IPS-NIHi11 (cell line): ENCODE measurements at places on chromosomes 6 and 20.

GRCh38 chr6:73719046-73719445, 23.0 kb downstream of the CD109 start:
- DNase-seq = no peak

DNA sequence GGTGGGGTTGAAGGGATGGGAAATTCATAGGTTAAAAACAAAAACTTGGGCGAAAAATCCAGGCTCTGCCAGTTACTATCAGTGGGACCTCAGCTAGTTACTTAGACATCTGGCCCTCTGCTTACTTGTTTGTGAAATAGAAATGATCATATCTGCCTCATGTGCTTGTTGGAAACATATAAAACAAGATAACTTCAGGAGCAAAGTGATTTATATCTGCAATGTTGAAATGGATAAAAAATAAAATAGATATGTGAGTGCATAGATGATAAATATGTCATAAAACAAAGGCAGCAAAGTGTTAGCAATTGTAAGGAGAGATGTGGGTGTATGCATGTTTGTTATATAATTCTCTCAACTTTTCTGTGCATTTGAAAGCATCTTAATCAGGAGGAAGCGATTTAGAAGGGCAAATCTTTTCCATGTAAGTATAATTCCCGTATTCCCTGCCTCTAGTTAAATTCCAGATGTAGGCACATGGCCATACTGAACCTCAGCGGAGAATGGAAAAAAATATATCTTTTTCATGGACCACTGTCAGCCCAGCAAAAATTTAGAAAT, 579.0 kb upstream of the FLRT3 start:
- DNase-seq = no peak

GRCh38 chr6:54404791-54405190, 96.5 kb downstream of the TINAG start:
- DNase-seq = no peak

DNA sequence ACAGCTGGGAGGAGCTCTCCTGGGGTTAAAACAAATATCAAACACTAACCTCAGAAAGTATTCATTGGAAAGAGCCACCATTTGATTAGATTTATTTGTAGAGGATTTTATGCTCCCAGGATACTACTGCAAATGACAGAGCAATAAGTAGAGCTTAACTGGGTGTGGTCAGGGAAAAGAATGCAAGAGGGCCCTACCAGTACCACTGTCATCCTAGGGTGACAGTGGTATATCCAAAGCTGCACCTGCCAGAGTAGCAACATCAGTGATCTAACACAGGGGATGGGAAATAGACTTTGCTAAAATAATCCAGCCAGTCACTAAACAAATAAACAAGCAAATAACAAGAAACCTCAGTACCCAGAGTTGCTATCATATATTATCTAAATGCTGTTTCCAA, 29.7 kb downstream of the ERGIC3 start:
- DNase-seq = no peak

DNA sequence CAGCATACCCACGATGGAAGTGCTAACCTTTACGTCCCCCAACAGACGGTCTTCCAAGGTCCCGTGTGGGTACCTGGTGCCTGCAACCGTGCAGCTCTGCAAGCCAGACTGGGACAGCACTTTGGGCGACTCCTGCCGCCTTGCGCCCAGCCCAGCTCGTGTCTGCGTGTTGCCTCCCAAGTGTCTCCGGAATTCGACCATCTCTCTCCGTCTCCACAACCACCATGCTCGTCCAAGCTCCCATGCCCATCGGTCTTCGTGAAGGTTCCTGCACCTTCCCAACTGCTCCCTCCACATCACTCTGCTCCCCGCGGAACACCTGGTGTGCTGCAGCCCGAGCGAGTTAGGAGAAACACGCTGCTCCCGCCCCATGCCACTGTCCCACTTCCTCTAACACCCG, 173.2 kb upstream of the AFDN start:
- no peak for DNase-seq

DNA sequence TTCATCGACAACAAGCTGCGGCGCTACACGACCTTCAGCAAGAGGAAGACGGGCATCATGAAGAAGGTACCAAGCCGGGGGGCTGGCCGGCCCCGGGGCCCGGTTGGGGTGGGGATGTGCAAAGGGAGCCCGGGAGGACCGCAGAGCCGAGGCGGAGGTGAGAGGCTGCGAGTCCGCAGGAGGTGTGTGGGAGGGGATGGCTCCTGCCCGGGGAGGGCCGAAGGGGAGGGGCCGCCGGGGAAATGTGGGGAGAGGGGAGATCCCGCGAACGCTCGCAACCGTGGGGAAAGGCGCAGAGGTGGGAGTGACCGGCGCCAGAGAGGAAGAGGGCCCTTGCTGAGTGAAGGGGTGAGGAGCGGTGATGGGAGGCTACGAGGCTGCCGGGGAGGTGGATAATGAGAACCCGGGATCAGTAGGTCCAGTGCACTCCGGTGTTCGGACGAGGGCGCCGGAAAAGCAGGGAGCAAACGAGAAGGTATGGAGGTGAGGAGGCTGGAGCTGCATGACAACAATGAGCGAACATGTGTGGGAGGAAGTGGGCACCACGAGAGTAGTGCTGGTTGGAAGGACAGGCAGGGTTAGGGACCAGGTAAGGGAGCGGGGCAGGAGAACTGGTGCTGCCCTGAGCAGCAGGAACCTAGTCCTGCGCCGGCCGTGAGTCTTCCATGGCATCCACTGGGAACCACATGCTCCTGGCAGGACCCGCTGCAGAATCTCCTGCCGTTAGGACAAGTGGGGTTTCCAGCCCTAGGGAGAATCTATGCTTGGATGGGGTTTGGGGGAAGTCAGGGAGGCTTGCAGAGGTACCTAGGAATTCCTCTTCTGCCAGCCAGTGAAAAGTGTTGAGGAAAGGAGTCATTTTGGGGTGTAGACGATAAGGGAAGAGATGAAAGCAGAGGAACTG, 1.3 kb downstream of the SRF start:
- DNase-seq = peak; percentile 31

GRCh38 chr6:146532702-146533101, 10.9 kb upstream of the RAB32 start:
- DNase-seq = no peak

DNA sequence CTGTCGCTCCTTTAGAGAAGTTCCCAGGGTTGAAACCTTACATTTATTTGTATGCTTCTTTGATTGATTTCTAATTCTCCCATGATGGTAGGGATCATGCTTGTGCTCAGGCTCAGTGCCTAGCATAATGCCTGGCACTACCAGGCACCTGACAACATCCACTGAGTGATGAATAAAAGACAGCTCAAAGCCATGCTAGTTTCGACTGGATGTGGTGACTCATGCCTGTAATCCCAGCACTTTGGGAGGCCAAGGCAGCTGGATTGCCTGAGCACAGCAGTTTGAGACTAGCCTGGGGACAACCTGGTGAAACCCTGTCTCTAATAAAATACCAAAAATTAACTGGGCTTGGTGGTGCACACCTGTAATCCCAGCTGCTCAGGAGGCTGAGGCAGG, 11.6 kb upstream of the CD164 start:
- no peak for DNase-seq

DNA sequence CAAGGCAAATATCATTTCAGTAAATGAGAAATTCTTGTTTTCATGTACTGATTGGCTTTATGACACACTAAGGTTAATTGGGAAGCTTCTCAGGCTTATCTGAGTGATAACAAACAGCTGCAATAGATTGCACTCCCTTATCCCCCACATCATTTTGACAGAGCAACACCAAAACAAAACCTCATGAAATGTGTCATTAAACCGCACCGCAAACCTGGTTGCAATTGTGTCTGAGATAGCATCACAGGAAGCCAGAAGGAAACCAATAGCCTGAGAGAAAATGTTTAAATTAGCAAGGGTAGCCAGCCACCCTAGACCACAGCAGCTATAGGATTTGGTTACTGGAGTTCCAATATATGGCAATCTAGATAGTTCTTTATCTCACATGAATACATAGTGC, 31.6 kb upstream of the LAMA4 start:
- DNase-seq = no peak

DNA sequence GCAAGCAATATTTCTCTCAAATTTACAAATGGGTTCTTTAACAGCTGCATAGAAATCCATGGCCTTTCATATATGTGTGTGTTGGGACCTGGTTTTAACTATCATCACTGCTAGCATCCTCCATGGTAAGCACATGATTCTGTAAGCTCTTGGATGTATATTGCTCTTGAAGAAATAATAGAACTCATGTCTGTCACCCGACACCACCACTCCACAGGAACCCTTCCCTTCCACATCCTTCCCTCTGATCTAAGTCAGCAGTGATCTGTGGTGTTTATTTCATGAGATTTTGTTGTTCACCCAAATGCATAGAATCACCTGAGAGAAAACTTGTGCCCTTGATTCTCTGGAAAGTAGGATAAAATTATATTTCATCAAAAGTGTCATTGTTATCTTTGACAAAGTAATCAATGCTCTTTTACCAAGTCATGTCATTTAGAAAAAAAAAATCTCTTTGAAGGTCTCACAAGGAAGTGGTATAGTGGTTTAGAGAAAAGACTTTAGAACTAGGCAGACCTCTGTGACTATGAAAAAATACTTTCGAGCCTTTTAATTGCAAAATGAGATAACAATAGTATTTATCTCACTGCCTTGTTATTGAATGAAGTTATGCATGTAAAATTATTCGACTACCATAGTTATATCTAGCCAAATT, 649.8 kb upstream of the SLC35B3 start:
- DNase-seq = no peak

DNA sequence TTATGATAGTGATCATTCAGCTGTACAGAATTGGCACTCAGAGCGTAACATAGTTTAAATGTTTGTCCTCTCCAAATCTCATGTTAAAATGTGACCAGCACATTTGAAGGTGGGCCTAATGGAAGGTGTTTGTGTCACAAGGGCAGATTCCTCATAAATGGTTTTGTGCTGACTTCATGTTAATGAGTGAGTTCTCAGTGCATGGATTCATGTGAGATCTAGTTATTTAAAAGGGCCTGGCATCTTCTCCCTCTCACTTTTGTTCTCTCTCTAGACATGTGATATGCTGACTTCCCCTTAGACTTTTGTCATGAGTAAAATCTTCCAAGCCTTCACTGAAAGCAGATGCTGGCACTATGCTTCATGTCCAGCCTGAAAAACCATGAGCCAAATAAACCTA, 452.4 kb upstream of the PTCHD4 start:
- no peak for DNase-seq

GRCh38 chr6:37521674-37522073, 22.0 kb upstream of the CCDC167 start:
- no peak for DNase-seq

GRCh38 chr6:36938536-36938935, 16.0 kb upstream of the PI16 start:
- no peak for DNase-seq

- no peak for DNase-seq
Observed at GRCh38 chr20:8344631-8345030, 212.6 kb downstream of the PLCB1 start.

- DNase-seq = no peak
Observed at GRCh38 chr6:134437376-134437775, 119.5 kb upstream of the SGK1 start.

- no peak for DNase-seq
Observed at GRCh38 chr6:137652961-137653705, 158.9 kb upstream of the OLIG3 start.

DNA sequence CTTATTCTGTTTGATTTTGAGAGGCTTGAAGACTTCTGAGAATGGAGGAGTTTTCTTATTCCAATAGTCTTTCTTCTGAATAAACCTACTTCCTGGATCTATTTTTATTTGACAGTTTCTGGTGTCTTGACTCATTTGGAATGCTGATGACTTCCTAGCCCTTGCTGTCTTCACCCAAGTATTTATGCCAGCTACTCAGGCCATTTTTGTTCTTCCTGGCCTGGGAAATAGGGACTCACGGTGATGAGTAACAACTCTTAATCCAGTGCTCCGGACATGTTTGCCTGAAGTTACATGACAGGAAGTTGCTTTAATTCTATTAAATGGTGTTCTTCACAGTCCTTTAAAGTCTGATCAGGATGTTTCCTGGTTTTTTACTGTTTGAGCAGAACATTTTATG, 272.1 kb upstream of the EYS start:
- no peak for DNase-seq

DNA sequence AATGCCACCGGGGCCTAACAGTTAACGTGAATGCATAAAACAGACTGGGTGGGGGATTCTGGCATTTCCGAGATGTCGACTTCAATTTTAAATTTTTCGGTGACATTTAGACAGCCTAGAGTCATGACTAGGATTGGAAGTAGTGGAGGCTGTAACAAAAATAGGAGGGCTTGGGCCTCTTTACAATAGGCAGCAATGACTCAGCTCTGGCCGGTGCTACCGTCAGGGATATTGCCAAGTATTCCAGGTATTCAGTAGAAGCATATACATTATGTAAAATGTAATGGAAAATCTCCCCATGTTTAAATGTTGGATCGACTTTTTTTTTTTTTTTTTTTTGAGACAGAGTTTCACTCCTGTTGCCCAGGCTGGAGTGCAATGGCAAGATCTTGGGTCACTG, 136.2 kb upstream of the STMND1 start:
- no peak for DNase-seq

DNA sequence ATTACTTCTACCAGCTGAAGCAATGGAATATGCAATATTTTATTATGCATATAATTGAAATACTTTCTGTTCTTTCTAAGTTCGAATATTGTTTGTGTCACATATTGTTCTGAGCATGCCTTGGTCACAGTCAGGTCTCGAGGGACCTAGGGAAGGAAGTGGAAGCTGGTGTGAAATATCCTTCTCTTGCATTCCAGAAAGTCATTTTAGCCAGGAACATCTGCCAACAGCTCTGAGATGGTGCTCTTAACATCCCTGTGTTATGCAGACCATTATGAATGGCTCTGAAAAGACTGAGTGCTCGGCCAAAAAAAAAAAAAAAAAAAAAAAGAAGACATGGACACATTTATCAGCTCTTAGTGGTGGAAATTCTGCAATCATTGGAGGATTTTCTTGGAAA, 132.7 kb upstream of the JAG1 start:
- no peak for DNase-seq

GRCh38 chr6:21144928-21145327, 448.6 kb upstream of the SOX4 start:
- no peak for DNase-seq

DNA sequence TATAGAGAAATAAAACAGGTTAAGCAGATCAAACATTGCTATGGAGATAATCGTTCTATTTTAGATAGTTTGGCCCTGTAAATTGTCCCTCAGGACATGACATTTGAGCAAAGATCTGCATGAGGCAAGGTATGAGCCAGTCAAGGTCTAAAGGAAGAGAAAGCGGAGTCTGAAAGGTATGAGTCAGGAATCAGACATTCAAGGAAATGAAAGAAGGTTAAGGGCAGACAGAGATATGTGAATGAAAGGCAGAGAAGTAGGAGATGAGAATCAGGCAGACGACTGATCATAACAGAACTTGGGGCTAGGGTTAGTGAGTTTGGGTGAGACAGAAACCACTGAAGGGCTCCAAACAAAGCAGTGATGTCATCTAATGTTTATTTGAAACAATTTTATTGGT, 775.8 kb downstream of the MAFB start:
- DNase-seq = no peak

GRCh38 chr6:135320721-135321621, 139.9 kb downstream of the MYB start:
- DNase-seq = no peak
